NCI-H1048 (cell line): ENCODE measurements at places on chromosomes 2 and 18.

DNA sequence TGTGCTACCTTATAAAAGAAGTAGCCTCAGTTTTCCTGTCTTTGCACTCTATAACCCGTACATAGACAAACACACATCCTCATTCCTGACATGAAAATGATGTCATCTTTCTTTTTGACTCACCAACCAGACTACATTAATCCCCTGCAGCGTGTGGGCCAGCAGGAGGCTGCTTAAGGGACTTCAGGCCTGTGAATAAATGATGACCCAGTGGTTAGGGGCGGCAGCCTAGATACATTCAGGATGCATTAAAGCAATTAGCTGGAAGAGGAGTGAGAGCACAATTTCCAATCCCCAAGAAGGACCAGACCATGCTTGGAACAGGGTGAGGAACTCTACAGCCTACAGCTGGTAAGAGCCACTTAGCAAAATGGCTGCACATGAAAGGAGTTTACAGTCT is 57.3 kb upstream of the KLF7 start:
- DNase-seq = no peak

- DNase-seq = no peak
Measured at GRCh38 chr2:166614029-166614428, 120.0 kb upstream of the SCN7A start.

DNA sequence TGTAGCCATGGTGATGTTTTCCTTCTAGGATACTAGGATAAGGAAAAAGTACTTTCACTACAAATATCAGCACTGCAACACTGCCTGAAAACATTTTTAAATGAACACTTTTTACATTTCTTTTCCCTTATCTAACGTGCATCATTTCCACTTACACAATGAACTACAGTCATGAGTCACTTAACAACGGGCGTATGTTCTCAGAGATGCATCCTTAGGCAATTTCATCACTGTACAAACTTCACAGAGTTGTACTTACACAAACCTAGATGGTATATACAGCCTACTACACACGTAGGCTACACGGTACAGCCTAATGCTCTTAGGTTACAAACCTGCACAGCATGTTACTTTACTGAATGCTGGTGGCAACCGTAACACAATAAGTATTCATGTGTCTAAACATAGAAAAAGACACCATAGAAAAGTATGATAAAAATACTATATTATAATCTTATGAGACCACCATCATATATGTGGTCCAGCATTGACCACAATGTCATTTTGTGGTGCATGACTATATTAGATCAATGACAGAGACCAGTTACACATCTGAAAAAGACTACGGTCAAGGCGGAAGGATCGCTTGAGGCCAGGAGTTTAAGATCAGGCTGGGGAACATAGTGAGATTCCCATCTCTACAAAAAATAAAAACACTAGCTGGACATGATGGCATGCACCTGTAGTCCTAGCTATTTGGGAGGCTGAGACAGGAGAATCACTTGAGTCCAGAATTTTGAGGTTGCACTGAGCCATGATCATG is 39.8 kb downstream of the WDR33 start:
- DNase-seq = no peak

GRCh38 chr2:141888987-141889555 is 241.7 kb downstream of the LRP1B start:
- DNase-seq = no peak

DNA sequence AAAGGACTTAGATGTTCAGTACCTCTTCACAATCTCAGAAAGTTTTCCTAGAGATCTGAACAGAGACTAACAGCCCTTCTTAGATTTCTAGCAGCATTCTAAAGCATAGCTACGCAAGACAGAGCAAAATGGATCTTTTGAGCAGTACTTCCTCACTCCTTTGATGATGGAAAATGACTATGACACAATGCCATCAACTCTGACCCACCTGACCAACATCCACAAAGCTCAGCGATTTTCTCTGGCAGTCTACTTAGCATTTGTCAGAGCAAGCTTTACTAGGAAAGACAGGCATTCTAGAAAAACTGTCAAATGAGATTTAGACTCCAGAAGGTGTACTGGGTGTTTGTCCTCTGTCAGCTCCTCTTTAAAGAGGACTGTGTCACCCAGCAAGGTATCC is 180.9 kb upstream of the ACVR2A start:
- DNase-seq = no peak

DNA sequence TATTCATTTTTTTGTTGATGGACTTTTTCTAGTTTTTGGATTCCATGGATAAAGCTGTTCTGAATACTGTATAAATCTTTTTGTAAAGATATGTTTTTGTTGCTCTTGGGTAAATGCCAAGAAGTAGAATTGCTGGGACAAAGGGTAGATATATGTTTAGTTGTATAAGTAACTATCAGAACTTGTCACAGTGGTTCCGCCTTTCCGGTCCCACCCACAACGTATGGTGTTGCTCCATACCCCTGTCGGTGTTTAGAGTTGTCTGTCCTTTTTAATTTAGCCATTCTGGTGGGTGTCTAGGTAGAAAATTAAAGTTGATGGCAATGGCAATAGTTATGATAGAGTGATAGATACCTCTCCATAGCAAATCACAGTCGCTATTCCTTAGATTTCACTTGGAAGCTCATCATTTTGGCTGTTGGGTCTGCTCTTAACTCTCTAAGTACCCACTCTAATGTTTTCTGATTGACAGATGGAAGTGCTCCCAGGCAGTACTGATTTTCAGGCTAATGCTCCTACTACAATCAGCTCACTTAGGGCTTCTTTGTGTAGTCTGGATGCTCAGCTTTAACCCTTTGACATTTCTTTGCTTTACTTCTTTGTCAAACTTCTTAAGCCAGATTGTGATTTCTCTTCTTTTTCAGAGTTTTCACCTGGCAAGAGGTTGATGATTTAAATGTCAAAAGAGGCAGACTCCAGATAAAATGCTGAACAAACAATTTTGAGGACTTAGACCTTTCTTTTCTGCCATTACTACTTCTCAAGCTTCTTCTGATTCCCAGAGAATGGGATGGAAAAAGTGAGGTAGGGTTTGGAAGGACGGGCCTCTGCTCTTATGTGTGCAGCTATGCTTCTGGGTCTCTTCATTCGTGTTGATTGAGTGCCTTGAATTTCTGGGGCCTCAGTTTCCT is 156.4 kb downstream of the AQP4 start:
- DNase-seq = no peak

GRCh38 chr2:12759248-12759647 is 42.5 kb downstream of the TRIB2 start:
- no peak for DNase-seq

DNA sequence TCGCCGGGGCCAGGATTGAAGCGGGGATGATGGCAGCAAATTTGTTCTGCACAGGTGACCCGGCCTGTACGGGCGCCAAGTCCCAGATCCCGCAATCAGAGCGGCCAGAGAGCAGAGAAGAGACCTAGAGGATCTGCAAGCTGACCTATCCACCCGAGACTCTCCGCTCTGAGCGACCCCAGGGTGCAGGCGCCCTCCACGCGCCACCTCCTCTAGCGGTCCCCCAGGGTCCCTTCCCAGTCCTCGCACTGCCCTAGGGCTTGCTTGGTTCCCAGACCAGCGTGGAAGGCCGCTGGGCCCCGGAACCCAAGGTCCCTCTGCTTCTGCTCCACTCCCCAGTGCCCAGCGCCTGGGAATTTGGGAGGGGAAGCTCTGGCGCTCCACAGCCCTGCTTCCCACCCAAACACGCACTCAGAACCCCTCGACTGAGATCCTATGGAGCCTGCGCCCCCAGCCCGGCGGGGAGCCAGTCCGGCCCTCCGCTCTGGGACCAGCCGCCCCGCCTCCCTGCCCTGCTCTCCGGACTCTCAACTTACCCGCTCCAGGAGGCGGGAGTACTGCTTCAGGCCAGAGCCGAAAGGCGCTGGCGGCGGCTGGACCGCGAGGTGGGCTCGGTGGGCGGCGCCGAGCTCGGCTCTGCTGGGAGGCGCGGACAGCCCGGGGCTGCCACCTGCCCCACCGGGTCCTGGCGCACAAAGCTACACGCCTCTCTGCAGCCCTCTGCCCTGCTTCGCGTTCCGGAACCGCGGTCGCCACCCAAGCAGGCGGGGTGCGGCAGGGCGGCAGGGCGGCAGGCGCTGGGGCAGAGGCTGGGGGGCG is 3.0 kb upstream of the SIX3 start:
- no peak for DNase-seq

DNA sequence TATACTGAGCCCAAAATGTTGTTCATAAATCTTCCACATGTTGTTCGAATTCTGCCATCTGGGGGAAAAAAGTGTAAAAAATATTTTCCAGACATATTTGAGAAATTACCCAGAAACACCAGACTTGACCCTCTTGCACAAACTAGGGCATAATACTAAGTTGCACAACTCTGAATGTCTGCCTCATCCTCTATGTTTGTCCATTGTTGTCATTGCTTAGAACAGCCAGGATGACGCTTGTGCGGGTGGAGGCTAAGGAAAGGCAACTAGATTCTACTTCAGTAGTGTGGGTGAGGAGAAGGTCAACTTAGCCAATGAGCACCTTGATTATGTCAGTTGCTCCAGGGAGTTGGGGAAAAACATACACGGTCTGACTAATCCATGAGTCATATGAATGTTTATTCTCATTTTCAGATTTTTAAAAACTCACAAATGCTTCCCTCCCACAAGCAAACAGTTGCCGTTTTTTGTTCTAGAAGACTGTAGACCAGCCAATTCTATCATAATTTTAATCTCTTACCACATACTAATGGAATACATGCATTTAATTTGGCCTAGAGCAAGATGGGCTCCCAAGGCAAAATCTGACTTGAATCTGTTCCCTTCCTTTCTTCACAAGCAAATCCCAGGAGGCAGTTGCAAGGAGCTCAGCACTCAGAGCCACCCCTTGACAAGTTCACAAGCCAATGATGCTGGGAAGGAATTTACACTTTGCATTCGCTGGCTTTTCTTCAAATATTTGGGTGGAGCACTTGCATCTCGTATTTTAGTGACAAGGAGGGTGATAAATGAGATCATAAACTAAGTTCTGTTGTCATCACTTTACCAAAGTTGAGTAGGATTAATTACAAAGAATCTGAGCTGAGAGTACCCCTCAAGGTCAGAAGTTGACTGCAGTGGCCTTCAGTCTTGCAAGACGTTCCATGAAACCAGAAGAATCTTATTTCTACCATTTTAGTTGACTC is 163.2 kb upstream of the TWIST2 start:
- DNase-seq = no peak

DNA sequence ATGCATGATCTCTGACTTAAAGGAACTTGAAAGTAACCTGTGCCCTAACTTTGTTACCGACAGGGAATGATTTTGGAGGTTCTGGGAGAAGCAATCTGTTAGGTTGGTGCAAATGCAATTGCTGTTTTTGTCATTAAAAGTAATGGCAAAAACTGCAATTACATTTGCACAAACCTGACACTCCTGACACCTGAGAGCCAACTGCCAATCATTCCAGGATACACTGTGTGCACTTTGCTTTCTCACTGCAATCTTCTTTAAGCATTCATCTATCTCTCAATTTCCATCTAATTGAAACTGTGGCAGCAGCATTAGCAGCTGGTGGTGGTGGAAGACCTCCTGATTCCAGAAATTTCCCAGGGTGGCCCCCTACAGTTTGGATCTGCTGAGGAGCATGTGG is 87.6 kb upstream of the CYP1B1 start:
- no peak for DNase-seq
